ENCODE measurements at places on chromosomes 4 and X.

GRCh38 chr4:31657859-31658570 lies 937.8 kb downstream of the PCDH7 start:
- no peak for DNase-seq

GRCh38 chrX:32443841-32444240 lies 767.5 kb downstream of the DMD start:
- no peak for DNase-seq

DNA sequence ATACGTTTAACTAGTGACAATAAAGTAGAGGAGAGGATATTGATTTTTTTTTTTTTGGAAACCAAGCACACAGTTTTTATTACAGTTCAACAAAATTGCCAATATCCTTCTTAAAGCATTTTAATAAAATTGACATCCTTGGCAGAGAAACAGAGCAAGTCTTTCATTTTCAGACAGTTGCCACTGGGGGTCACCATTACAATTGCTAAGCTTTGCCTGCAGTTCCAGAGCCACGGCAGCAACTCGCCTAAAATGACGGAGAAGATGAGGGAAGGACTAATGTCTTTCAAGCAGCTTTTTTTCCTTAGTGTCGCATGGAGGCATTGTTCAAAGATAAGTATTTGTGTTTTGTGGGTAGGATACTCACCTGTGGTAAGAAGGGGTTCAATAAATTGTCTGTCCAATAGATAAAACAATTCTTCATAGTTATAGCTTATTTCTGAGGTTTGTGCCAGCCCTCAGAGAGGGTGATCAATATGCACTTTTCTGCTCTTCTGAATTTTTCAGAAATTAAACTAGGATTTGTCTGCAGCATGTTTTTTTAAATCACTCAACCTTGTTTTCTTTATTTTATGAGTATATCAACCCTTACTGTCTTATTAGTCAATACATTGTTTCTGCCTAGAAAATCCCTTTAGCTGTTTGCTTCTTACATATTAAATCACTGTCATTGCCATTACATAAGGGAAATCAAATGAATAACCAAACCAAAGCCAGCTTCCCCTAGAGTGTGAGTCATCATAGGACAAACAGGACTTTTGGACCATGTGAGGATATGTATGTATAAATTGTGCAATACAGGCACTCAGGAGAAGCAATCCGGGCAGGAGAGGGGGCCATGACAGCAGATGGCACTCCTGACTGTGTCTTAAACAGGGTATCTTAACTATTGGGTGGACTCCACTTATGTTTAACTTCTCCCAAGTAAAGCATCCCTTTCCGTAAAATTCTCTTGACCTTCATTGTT lies 508.1 kb upstream of the ARX start:
- DNase-seq = no peak

DNA sequence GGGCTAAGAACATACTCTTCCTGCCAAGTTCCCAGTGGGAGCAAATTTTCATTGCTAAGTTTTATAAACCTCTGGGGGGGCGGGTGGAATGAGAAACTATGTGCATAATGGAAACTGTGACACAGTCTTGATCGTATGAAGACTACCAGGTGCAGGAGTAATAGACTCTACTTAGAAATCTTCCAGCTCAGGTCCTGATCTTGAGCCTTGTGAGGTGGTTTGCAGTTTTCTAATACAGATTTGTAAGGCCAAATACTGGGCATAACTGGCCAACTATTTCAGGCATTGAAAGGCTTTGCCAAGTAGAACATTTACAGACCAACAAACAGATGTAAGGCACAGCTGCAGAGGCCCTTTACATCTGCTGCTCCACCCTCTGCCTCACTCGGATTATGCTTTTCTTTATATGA lies 89.7 kb upstream of the CBR4 start:
- DNase-seq = no peak

GRCh38 chrX:72040506-72040905 lies 91.2 kb downstream of the RTL5 start:
- no peak for DNase-seq

Measured in activated CD4-positive, alpha-beta T cell treated with anti-CD3 and anti-CD28 coated beads, Interleukin-2, amount 50 U/mL, for 4 hours (primary cell).